ENCODE measurements at places on chromosomes 12 and 14.

DNA sequence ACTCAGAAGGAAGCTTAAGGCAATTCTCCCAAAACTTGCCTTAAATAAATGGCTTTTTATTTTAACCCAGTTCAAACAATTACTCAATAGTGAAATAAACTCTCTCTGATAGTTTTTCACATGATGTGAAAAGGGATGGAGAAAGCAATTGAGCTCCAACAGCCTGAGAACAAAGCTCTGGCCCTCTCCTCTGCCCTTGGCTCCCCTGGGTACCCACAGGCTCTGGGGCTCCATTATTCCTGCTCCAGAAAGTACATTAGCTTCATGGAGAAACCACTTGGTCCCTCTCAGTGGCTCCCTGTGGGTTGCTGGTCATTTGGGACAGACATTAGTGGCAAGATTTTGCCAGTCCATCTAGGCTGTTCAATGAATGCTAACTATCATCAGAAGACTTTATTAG lies 242.8 kb downstream of the ATP23 start:
- DNase-seq: no peak

DNA sequence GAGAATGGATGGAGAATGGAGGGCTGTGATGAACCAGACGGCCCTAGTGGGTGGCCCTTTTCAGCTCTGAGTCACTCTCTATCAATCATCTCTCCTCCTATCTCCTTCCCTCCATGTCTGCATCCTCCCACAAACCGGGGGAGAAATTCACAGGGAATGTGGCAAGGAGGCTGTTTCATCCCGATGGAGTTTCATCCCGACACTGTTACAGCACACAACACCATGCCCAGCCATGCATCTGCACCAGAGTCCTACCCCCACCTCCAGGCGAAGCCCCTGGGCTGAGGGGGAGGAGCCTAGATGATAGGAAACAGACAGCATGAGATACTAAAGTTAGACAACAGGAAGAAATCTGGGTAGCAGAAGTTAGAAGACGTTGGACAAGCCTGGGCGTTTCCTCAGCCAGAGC lies 20.8 kb downstream of the SLC8B1 start:
- DNase-seq: no peak

DNA sequence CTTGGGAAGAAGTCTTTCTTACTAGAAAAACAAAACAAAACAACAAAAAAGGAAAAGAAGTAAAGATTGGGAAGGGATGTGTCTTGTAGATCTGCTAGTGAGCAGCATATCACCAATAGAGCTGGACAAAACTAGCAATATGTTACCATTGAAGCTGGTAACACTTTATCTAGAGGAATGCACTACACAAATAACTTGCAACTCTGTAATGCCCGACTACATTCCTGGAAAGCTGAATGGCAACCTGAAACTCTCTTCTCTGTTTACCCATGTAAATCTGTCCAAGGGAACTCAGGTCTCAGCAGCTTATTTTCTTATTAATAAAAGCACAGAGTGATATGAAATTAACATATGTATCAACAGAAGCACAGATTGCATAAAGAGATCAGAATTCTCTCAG lies 624.4 kb downstream of the KCNH5 start:
- no peak for DNase-seq

- no peak for DNase-seq
Observed at GRCh38 chr12:102958830-102959176, 1.3 kb downstream of the ASCL1 start.

GRCh38 chr14:104930526-104931303 lies 6.0 kb downstream of the PLD4 start:
- DNase-seq: no peak

DNA sequence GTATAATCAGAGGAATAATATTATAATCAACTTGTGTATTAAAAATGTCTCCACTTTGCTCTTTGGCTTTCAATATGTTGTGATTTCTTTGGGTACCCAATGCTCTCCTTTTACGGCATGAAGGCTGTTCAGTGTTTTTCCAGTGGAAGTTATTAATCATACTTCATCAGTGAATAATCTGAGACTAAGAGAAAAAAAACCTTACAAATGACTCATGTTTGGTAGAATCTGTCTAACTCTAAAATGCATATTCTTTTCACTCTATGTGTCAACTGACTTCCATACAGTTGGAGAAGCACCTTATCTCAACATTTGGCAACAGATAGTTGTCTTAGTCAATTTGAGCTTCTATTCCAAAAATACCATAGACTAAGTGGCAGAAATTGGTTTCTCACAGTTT lies 82.2 kb downstream of the PTPRO start:
- no peak for DNase-seq

- no peak for DNase-seq
Observed at GRCh38 chr14:79598339-79598738, 613.0 kb downstream of the DIO2 start.

Data from stimulated activated CD4-positive, alpha-beta T cell treated with anti-CD3 and anti-CD28 coated beads, TNF-alpha, amount 100 ng/mL, for 1 hour (primary cell).